IMR-90 (cell line): ENCODE measurements at places on chromosomes 16 and 17. TPM values are rescaled to one million over a fixed set of nuclear protein-coding genes. Genes with fewer than 3 reads are reported as not detected.
A peak's percentile ranks its signal among the peaks of the same experiment; 100 is the strongest.

- H3K4me1 ChIP-seq, result no peaks in the 10 kb centered on the region
- DNase-seq, result no peak
- no peak overlapping the region for H3K4me3 ChIP-seq
- H3K27me3 ChIP-seq, result no peaks in the 10 kb centered on the region
- no peaks in the 10 kb centered on the region for H3K36me3 ChIP-seq
Measured at GRCh38 chr16:76947749-76948148, 243.2 kb upstream of the MON1B start.

GRCh38 chr17:39174920-39175694, 9.1 kb upstream of the ARL5C start:
- peak; percentile 60 for DNase-seq
- no peak overlapping the region for H3K27ac ChIP-seq
- H3K4me1 ChIP-seq, result no peaks in the 10 kb centered on the region
- H3K36me3 ChIP-seq, result peaks cover 22% of the 10 kb centered on the region
- H3K27me3 ChIP-seq, result no peaks in the 10 kb centered on the region

DNA sequence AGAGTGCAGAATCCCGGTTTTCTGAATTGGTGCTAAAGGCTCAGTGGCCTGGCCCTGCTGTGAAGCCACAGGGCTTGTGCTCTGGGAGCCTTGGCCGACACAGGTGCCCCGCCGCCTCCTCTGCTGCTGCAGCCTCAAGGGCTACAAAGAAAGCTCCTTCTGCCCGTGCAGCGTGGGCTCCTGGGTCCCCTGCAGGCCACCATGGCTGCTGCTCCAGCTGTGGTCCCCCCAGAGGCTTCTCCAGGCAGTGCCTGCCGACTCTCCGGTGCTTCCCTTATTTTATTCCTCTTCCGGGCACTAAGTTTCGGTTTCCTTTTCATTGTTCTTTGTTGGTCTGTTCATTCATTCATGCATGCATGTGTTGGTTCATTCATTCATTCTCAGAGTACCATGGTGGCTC, 53.1 kb downstream of the CMIP start:
- no peak for DNase-seq
- H3K27me3 ChIP-seq, result no peaks in the 10 kb centered on the region
- H3K36me3 ChIP-seq, result peaks cover 3% of the 10 kb centered on the region; the same call in 1 of the 2 replicates

ZNF689 gene
- 2.9 and 3.8 TPM in 2 replicates for polyA plus RNA-seq

ITGA2B gene
- polyA plus RNA-seq, result 0.22 and 0.26 TPM in 2 replicates

DNA sequence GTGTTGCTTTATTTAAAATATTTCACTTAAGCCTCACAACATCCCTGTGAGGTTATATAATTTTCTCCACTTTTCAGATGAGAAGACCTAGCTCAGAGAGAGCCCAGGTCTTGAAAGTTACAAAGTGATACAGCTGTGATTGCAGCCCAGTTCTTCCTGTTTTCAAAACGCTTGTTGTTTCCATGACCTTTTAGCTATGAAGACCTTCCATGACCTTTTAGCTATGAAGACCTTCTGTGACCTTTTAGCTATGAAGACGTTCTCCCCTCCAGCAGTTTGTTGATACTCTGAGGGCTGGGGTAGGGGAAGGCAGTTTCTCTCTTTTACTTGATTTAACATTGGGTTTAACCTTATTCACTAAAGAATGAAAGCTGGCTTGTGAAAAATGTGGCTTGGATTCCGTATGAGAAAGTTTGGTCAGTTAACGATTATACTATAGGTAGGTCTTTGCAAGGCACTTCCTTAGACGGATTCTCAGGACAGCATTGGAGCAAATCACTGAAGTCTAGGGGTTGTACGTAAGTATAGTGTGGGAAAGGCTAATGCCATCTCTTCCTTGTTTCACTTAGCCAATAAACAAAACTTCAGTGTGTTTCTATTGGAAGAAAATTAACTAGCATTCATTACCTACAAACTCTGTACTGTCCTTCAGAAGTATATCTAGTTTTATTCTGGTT, 20.7 kb downstream of the PHKB start:
- H3K36me3 ChIP-seq, result 0 out of 2 replicates have a peak, but pooled peaks cover 1% of the 10 kb centered on the region
- DNase-seq, result no peak
- 0 out of 2 replicates have a peak, but pooled peaks cover 2% of the 10 kb centered on the region for H3K4me1 ChIP-seq
- H3K4me3 ChIP-seq, result no peak overlapping the region
- no peak overlapping the region for H3K27ac ChIP-seq

CMTM4 gene
- polyA plus RNA-seq, result 8.3 and 9.0 TPM in 2 replicates

DNA sequence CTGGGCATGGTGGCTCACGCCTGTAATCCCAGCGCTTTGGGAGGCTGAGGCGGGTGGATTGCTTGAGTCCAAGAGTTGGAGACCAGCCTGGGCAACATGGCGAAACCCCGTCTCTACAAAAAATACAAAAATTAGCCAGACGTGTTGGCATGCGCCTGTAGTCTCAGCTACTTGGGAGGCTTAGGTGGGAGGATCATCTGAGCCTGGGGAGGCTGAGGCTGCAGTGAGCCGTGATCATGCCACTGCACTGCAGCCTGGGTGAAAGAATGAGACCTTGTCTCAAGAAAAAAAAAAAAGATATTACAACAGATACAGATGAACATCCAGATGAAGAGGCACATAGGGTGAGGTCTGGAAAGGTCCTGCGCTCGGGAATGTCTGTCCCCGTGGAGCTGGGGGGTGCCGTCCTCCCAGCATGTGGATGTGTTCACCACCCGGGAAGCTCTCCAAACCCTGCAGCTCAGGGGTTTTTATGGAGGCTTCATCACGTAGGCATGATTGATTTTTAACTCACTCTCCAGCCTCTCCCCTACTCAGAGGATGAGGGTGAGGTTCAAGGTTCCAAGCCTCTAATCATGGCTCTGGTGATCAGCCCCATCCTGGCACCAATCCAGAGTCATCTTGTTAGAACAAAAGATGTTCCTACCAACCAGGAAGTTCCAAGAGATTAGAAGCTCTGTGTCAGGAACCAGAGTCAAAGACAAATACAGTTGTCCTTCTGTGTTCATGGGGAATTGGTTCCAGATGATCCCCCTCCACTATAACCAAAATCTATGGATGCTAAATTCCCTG, 85.0 kb upstream of the DNAJA2 start:
- H3K36me3 ChIP-seq, result no peaks in the 10 kb centered on the region
- no peaks in the 10 kb centered on the region for H3K4me1 ChIP-seq
- H3K27me3 ChIP-seq, result peaks cover 10% of the 10 kb centered on the region
- no peak overlapping the region for H3K4me3 ChIP-seq
- no peak for DNase-seq

DNA sequence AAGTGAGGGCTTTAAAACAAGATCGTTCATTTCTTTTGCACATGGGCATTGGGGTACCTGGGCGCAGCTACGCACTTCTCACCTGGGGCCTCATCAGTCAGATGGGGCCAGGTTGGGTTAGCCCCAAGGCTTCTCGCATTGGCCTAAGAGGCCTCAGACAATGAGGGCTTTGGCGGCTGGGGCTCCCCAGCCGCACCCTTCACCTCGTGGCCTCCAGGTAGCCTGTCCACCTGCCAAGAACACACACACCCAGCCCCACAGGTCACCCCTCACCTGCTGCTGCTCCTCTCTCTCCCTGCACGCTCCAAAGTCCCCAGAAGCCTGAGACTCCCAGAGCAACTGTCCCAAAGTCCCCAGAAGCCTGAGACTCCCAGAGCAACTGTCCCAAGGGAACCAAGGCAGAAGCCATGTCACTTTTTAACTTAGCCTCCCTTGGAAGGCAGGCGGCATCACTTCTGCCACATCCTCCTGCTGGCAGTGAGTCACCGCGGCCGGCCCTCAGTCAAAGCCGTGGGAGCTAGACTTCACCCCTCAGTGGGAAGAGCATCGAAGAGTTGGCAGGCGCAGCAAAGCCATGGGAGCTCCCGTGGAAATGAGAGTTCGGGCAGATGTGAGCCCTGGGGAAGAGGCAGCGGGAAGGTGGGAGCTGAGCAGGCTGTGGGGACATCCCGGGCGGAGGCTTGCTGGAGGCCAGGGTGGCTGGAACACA, 78.9 kb upstream of the PLCG2 start:
- H3K36me3 ChIP-seq, result peaks cover 30% of the 10 kb centered on the region
- H3K27ac ChIP-seq, result no peak overlapping the region

- no peaks in the 10 kb centered on the region for H3K27me3 ChIP-seq
- DNase-seq, result peak; percentile 71
- H3K36me3 ChIP-seq, result no peaks in the 10 kb centered on the region
- H3K4me3 ChIP-seq, result no peak overlapping the region
Measured at GRCh38 chr17:67546578-67547527, 169.8 kb downstream of the PITPNC1 start.

DNA sequence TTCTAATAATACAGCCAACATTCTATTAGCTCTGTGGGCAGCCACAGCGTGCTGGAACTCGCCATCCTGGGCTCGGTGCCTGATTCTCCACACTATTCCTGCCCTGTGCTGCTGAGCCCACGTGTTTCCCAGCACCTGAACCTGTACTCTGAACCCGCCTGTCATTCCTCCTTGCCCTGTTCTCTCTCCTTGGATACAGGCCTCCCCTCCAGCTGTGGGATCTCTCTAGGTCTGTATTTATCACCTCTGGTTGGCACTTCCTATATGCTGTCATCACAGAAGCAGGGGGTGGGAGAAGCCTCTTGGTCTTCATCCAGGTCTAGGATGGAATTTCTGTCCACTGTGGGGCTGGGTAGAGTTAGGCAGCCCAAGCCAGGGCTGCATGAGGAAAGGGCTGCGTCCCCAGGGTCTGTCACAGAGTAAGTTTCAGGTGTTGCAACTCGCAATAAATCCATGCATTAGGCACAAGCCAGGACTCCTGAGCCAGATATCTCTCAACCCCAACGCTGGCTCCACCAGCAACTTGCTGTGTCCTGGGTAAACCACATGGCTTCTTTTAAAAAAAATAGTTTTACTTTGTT, 56.0 kb downstream of the ABAT start:
- DNase-seq, result no peak
- H3K36me3 ChIP-seq, result no peaks in the 10 kb centered on the region
- H3K4me1 ChIP-seq, result no peaks in the 10 kb centered on the region
- H3K4me3 ChIP-seq, result no peak overlapping the region

OR1D5 gene
- not detected in 2 replicates for polyA plus RNA-seq

- peaks cover 33% of the 10 kb centered on the region for H3K36me3 ChIP-seq
- DNase-seq, result no peak
- peaks cover 21% of the 10 kb centered on the region for H3K4me1 ChIP-seq
- no peaks in the 10 kb centered on the region for H3K27me3 ChIP-seq
- peak overlapping the region; percentile 75 for H3K27ac ChIP-seq
Measured at GRCh38 chr17:76688165-76688622, 22.6 kb downstream of the MXRA7 start.

SLC16A11 gene
- not detected in 2 replicates for polyA plus RNA-seq

OSBPL7 gene
- 14.5 and 16.3 TPM in 2 replicates for polyA plus RNA-seq

PRR15L gene
- polyA plus RNA-seq, result not detected in 2 replicates

ZNF263 gene
- 17.1 and 20.8 TPM in 2 replicates for polyA plus RNA-seq

RUNDC1 gene
- 7.4 and 7.9 TPM in 2 replicates for polyA plus RNA-seq

PLLP gene
- polyA plus RNA-seq, result 0.05 TPM in 1 of 2 replicates, not detected in the other

DNA sequence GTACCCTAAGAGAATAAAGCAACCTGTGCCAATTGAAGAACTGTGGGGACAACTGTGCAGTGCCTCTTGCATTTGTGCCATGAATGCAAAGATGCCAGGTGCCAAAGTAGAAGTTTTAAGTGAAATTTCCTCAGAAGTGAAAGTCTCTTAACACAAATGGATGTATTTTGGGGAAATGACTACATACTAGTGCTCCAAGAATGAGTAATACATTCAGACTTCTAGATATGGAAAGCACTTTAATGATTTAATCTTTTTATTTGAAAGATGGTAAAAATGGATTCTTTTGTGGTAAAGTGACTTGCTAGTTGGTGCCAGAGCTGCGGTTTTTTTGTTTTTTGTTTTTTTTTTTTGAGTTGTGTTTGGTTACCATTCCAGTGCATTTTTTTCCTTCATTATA, 15.0 kb downstream of the UTP18 start:
- H3K4me3 ChIP-seq, result no peak overlapping the region
- peaks cover 6% of the 10 kb centered on the region for H3K4me1 ChIP-seq
- H3K27me3 ChIP-seq, result no peaks in the 10 kb centered on the region
- H3K27ac ChIP-seq, result peak overlapping the region; percentile 76; the same call in 1 of the 2 replicates

IQCK gene
- 4.1 and 4.2 TPM in 2 replicates for polyA plus RNA-seq

DNA sequence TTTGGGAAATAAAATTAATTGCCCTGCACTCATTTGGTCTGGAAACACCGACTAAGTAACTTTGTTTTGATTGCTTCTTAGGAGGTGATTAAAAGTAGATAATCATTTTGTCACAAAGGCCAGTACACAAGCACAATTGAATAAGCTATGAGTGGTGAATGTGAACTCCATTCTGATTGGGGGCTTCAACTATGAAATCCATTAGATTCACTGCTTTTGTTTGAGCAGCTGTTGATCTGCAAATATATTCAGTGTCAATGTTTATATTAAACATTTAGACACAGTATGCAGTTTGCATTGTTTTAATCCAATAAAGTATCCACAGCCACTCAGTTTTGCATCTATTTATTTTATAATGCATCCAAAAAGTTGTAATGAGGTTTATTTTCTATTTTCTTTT, 817.5 kb downstream of the CDH11 start:
- DNase-seq, result no peak
- no peak overlapping the region for H3K27ac ChIP-seq
- H3K36me3 ChIP-seq, result no peaks in the 10 kb centered on the region
- H3K4me1 ChIP-seq, result no peaks in the 10 kb centered on the region

GRCh38 chr16:79535130-79535529, 65.4 kb downstream of the MAF start:
- H3K4me3 ChIP-seq, result no peak overlapping the region
- no peak for DNase-seq
- no peaks in the 10 kb centered on the region for H3K36me3 ChIP-seq
- H3K4me1 ChIP-seq, result no peaks in the 10 kb centered on the region
- H3K27me3 ChIP-seq, result no peaks in the 10 kb centered on the region

DNA sequence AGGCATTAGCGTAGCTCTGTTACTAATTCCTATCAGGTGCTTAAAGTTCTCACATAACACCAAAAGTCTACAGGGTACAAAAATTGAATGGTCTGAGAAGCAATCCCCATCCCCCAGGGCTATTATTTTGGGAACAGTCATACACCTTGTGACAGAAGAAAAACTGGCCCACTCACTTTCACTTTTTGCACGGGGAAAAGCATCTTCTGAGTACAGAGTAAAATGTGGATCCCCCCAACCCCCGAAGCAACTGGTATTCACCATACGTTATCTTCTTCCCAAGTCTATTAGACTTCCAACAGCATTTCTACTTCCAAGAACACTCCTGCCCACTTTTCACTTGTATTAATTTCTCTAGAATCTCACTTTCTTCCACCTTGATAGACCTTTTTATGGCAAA, 11.8 kb downstream of the GGA3 start:
- H3K27ac ChIP-seq, result no peak overlapping the region
- peaks cover 19% of the 10 kb centered on the region for H3K36me3 ChIP-seq
- H3K4me3 ChIP-seq, result no peak overlapping the region
- no peak for DNase-seq
- peaks cover 3% of the 10 kb centered on the region; the same call in 1 of the 2 replicates for H3K4me1 ChIP-seq

- H3K4me3 ChIP-seq, result no peak overlapping the region
- no peak for DNase-seq
- no peaks in the 10 kb centered on the region for H3K36me3 ChIP-seq
- peaks cover 23% of the 10 kb centered on the region for H3K4me1 ChIP-seq
Measured at GRCh38 chr17:62818526-62818925, 10.4 kb upstream of the MARCHF10 start.

- no peak overlapping the region for H3K27ac ChIP-seq
- no peaks in the 10 kb centered on the region for H3K36me3 ChIP-seq
- peaks cover 18% of the 10 kb centered on the region for H3K27me3 ChIP-seq
- DNase-seq, result no peak
- H3K4me1 ChIP-seq, result no peaks in the 10 kb centered on the region
- H3K4me3 ChIP-seq, result no peak overlapping the region
Measured at GRCh38 chr16:50459496-50460080, 88.6 kb upstream of the NKD1 start.

- DNase-seq, result no peak
- no peak overlapping the region for H3K4me3 ChIP-seq
- no peak overlapping the region for H3K27ac ChIP-seq
- peaks cover 5% of the 10 kb centered on the region; the same call in 1 of the 2 replicates for H3K36me3 ChIP-seq
- no peaks in the 10 kb centered on the region for H3K27me3 ChIP-seq
Measured at GRCh38 chr16:89444151-89444723, 46.1 kb downstream of the ANKRD11 start.

- H3K36me3 ChIP-seq, result peaks cover 25% of the 10 kb centered on the region
- no peak for DNase-seq
- no peak overlapping the region for H3K4me3 ChIP-seq
- no peaks in the 10 kb centered on the region for H3K27me3 ChIP-seq
Measured at GRCh38 chr17:21193031-21193430, 20.9 kb downstream of the TMEM11 start.
